ENCODE measurements at places on chromosomes 3 and 15. TPM values are rescaled to one million over a fixed set of nuclear protein-coding genes. Genes with fewer than 3 reads are reported as not detected.

DNA sequence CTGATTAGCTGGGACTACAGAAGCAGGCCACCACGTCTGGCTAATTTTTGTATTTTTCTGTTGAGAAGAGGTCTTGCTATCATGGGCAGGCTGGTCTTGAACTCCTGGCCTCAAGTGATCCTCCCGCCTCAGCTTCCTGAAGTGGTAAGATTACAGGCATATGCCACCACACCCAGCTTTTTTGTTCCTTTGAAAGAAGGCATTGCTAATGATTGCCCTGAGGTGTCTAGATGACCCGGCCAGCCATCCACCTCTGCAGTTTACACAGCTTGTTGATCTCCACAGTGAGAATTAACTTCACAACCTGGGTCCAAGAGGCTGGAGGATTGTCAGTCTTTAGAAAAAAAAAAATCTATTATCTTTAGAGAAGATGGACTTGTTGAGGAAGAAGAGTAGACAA lies 58.7 kb downstream of the SMAD3 start:
- H3K36me3 ChIP-seq = no peaks in the 10 kb centered on the region
- peak; percentile 4 for DNase-seq
- no peak overlapping the region for H3K27ac ChIP-seq
- no peak overlapping the region for H3K4me3 ChIP-seq
- peaks cover 91% of the 10 kb centered on the region for H3K4me1 ChIP-seq

DNA sequence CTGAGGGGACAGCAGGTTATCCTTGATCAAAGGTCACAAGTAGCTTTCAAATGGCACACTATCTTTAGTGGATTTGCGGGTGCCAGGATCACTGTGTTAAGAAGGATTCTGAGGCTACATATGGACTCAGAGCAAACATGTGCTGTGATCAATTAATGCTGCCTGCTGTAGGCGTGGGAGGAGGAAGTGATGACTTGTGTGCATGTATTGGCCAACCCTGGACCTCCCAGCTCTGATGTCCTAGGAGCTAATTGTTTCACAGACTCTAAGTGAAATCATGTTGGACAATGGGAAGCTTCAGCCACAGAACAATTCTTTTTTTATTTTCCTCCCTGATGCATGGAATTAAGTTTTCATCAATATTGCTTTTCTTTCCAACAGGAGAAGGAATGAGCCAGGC lies 24.4 kb downstream of the FAH start:
- H3K27ac ChIP-seq = no peak overlapping the region
- H3K4me3 ChIP-seq = no peak overlapping the region
- no peaks in the 10 kb centered on the region for H3K27me3 ChIP-seq
- H3K4me1 ChIP-seq = no peaks in the 10 kb centered on the region
- no peak for DNase-seq

DNA sequence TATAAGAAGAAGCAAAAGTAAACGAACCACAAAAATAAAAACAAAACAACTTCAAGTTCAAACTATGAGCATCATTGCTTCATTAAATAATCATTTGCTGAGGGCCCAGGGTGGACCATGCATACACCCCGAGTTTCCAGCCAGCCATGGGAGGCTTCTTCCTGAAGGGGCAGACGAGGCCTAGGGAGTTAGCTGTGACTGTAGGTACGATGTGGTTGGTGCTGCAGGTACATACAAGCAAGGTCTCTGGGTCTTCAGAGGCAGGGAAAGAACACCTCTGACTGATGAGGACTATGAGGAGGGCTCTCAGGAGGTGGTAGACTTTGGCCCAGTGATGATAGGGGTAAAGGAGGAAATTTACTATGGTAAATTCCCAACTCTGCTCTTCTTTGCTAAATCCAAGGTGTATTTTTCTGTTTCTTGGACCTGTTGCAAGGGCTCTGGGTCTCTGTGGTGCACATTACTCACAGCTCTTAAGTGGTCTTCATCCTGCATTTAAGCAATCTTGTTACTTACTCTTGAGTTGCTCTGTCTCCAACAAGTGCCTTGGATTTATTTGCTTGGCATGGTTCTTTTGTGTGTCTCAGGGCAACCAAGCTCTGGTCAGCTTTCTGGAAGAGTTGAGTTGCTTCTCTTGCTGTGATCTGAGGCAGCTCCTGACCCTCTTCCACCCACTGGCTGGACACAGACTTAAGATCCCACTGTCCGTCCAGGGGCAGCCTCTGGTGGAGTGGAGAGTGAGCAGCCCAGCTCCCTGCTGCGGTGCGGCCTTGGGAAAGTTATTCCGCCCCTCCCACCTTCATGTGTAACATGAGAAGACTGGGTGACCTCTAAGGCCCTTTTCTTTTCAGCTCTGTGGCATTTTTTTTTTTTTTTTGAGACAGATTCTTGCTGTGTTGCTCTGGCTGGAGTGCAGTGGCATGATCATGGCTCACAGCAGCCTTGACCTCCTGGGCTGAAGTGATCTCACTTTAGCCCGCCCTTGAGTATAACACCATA lies 56.1 kb upstream of the KIF23 start:
- H3K36me3 ChIP-seq = no peaks in the 10 kb centered on the region
- no peak overlapping the region for H3K27ac ChIP-seq
- no peaks in the 10 kb centered on the region for H3K27me3 ChIP-seq
- no peak overlapping the region for H3K4me3 ChIP-seq
- no peaks in the 10 kb centered on the region for H3K4me1 ChIP-seq

Gene ROPN1B
- total RNA-seq = not detected

DNA sequence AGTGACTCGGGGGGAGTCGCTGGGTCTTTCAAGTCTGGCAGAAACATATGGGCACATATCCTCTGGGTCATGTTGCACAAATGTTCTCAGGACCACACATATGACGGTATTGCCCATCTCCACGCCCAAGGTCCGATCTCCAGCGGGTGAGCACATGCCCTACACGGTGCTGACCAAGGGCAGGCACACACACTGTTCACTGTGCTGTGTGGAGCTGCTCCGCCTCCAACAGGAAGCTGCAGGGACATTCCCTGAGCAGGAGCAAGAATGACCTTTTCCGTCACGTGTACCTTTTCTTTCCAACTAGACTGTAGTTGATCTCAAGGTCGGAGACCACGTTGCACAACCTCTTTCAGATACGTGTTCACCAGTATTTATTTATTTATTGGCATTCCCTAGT lies 41.7 kb upstream of the B3GNT5 start:
- peak; percentile 88 for DNase-seq
- H3K4me3 ChIP-seq = peak overlapping the region; percentile 59
- H3K4me1 ChIP-seq = peaks cover 14% of the 10 kb centered on the region
- H3K36me3 ChIP-seq = no peaks in the 10 kb centered on the region
- H3K27me3 ChIP-seq = no peaks in the 10 kb centered on the region
- H3K27ac ChIP-seq = peak overlapping the region; percentile 78

DNA sequence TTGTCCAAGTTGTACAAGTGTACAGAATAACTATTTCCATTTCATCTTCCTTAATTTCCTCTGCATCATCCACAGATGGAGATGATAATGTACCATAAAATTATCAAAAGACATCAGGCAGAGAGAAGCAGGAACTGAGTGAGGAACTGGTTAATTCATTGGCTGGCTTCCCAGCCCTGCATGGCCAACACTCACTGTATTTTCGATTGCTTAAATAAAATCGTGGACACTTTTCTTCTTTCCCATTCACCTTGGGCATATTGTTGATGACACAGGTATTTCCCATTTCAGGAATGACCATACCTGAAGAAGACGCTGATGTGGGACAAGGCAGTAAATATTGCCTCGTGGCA lies 144.2 kb upstream of the ABHD17C start:
- no peaks in the 10 kb centered on the region for H3K27me3 ChIP-seq
- no peaks in the 10 kb centered on the region for H3K36me3 ChIP-seq
- H3K4me1 ChIP-seq = no peaks in the 10 kb centered on the region
- no peak for DNase-seq

Gene CYP11A1
- 4.8 TPM for total RNA-seq

Gene SMCO1
- not detected for total RNA-seq

Gene KLHL25
- total RNA-seq = 4.3 TPM

- H3K36me3 ChIP-seq = no peaks in the 10 kb centered on the region
- no peak overlapping the region for H3K27ac ChIP-seq
- H3K4me1 ChIP-seq = no peaks in the 10 kb centered on the region
- no peak overlapping the region for H3K4me3 ChIP-seq
- H3K27me3 ChIP-seq = no peaks in the 10 kb centered on the region
Measured at GRCh38 chr15:24752354-24752753, 76.8 kb downstream of the NPAP1 start.

- DNase-seq = no peak
- H3K4me3 ChIP-seq = no peak overlapping the region
- H3K27ac ChIP-seq = no peak overlapping the region
- no peaks in the 10 kb centered on the region for H3K4me1 ChIP-seq
Measured at GRCh38 chr3:182138393-182138792, 426.7 kb downstream of the SOX2 start.

Gene HHLA2
- total RNA-seq = not detected

DNA sequence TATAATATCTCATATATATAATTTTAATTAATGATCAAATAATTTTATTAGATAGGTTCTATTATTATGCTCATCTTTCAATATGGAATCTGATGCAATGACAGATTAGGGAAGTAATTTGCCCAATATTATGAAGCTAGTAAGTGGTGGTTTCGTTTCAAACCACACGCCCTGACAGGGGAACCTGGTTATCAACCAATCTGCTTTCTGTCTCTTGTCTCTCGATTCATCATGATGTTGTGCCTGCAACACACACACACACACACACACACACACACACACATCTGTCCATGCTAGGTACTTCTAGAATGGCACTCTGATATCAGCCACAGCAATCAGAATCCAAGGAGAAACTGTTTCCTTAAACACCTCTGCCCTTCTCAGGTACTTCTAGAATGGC lies 128.4 kb downstream of the ZBBX start:
- H3K4me3 ChIP-seq = no peak overlapping the region
- H3K36me3 ChIP-seq = no peaks in the 10 kb centered on the region
- H3K4me1 ChIP-seq = no peaks in the 10 kb centered on the region
- H3K27me3 ChIP-seq = no peaks in the 10 kb centered on the region

Gene LRRK1
- 48.3 TPM for total RNA-seq

Gene SLC9A9
- total RNA-seq = 47.0 TPM

Gene GREM1
- total RNA-seq = not detected
